NCI-H460 (cell line): ENCODE measurements at places on chromosomes 2 and 18. TPM values are rescaled to one million over a fixed set of nuclear protein-coding genes. Genes with fewer than 3 reads are reported as not detected.

- no peak for DNase-seq
These were observed 63.9 kb upstream of the SMIM21 start for GRCh38 chr18:75491361-75491760.

DNA sequence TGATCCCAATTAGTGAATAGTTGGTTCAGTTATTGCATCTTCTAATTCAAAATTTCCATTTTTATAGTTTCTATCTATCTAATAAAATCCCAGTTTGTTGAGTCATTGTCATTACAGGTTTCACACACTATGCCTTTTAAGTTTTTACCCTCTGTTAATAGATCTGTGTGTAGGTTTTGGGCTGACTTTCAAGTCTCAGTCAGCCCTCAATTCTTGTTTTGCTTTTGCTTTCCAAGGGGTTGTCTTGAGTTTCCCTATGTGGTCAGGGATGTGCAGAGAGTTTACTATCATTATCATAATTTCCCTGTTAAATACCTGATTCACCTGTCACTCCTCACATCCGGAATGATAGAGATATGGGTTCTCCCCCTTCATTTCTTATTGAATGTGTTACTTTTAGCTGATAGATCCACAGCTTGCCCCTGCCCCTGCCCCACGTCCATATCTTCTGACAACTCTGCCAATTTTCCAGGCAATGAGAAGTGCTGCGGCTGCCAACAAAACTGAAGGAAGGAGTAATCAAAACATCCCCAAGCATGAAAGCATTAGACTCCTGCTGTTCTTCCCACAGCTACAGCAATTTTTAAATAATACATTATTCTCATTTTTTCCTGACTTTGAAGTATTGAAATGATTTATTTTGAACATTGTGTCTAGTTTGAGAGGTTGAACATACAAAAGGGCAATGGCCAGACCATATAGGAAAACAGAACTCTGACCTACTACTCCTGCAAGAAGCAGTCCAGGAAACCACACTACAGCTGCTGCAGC is 1064.8 kb downstream of the SUCLG1 start:
- DNase-seq: no peak

GRCh38 chr2:50556502-50556901 is 475.4 kb downstream of the NRXN1 start:
- no peak for DNase-seq

GRCh38 chr18:51009072-51009471 is 20.9 kb upstream of the SMAD4 start:
- no peak for DNase-seq

GRCh38 chr2:214377286-214377624 is 33.6 kb upstream of the VWC2L start:
- no peak for DNase-seq

DNA sequence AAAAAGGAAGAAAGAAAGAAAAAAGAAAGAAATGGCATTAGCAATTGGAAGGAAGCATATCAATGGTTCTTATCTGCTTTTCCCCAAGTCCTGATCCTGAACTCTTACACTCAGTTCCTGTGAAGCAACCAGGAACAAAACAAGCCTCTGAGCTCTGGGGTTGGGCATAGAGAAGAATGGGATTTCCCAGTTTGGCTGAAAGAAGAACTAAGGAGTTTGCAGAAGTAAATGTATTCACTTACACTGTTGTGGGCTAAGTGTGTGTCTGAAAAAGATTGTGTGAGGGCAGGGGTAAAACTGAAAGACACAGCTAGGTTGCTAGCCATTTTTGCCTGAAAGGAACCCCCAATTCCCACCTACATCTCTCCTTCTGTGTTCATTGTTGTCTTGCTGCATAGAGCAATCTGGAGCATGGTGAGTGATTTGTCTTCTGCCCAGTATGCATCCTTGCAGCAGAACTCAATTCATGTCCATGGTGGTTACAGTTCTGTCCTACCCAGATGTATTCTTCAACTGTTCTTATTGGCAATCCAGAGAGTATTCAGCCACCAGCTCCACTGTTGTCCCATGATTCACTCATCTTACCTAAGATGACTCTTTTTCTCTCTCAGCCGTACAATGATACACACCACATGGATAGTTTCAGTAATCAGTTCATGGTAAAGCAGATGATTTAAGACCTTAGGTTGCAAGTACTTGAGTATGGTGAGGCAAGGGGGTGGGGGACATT is 348.7 kb downstream of the ARHGAP15 start:
- DNase-seq: no peak

RGPD4 gene
- total RNA-seq: 0.07 TPM in 1 of 2 replicates, not detected in the other

MYL1 gene
- not detected in 2 replicates for total RNA-seq

ADAM23 gene
- total RNA-seq: 17.6 and 24.6 TPM in 2 replicates

PKDCC gene
- total RNA-seq: 1.9 and 2.1 TPM in 2 replicates
